Osteoblast (primary cell): ENCODE measurements at places on chromosomes 3 and 15. TPM values are rescaled to one million over a fixed set of nuclear protein-coding genes. Genes with fewer than 3 reads are reported as not detected.

SAXO2 gene
- total RNA-seq, result 1.1 and 6.2 TPM in 2 replicates

MEX3B gene
- total RNA-seq, result 11.2 and 15.2 TPM in 2 replicates

AADAC gene
- total RNA-seq, result not detected in 2 replicates

LMCD1 gene
- 213 and 294 TPM in 2 replicates for total RNA-seq

GXYLT2 gene
- total RNA-seq, result 75.1 and 77.4 TPM in 2 replicates

PPP4R2 gene
- total RNA-seq, result 83.7 and 84.3 TPM in 2 replicates
